ENCODE measurements at places on chromosomes 3 and 15.

DNA sequence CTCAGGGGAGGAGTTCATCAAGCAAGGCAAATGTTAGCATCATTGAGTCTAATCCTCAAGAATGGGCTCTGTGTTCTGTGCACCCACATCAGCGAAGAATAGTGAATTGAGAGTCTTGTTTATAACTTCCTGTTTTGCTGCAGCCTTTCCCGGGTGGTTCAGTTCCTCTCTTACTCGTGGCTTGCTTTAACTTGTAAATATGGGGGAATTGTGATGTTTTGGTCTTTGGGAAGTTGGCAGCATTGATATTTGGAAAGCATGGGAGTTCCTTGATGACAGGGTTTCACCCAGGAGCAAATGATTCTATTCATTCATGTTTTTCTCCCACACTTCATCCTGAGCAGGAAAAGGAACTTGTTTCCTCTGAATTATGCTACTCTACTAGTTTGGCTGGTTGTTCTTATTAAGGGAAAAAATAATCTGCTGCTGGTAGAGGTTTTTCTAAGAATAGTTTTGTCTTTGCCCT lies 40.4 kb downstream of the GPD1L start:
- DNase-seq, result no peak

DNA sequence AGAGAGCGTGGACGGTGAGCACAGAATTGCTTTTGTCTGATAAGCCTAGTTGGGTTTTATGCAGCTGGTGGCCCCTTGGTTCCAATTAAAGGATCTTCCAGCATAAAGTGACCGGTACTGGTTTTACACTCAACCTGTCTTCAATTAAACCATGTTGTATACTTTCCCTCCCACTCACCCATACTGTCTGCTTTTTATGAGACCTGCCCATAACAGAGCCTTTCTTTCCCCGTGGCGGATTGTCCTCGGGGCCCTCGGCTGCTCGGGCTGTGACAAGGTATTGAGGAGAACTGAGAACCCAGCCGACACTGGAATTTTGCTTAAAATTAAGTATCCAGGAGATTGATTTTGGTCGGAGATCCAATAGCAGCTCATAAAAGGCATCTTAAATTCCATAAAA lies 98.4 kb downstream of the TMEM266 start:
- DNase-seq, result no peak

- no peak for DNase-seq
Observed at GRCh38 chr3:48039487-48040190, 23.4 kb upstream of the MAP4 start.

DNA sequence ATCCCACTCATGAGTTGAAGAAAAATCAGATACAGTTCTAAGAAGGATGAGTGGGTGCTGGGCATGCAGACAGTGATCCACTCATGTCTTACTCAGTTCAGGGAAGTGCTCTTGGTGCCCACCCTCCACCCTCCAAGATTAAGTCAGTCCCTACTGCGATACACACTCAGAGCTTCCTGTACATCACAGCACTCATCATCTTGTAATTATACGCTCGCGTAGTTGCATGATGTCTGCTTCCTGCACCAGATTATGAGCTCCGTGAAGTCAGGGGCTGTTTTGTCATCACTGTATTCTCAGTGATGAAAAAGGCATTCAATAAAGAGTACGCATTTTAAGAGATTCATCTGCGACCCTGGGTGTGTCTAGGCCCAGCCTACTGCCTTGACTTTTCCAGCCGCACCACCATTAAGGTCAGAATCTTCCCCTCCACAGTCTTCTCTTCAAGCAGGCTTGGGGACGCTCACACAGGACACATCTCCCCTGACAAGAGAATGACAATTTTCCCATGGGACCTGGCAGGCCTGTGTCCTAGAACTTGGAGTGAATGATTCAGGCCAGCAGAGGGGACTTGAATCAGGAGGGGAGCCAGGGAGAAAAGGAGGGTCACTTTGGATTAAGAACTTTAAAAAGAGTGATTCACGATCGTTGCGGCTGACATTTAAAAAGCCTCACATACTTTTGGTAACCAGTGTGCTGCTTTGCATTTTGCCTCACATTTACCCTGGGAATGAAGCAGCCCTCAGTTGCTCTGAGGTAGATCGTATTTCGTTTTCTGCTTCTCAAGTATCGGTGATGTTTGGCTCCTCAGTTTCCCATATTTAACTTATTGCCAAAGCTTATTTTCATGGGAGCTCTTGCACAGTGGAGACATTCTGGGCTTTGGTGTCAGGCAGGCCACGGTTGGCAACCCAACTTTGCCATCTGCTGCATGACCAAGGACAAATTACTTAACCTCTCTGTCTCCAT lies 7.9 kb upstream of the PDE8A start:
- no peak for DNase-seq

GRCh38 chr3:4823385-4823784 lies 155.9 kb upstream of the BHLHE40 start:
- DNase-seq, result no peak

DNA sequence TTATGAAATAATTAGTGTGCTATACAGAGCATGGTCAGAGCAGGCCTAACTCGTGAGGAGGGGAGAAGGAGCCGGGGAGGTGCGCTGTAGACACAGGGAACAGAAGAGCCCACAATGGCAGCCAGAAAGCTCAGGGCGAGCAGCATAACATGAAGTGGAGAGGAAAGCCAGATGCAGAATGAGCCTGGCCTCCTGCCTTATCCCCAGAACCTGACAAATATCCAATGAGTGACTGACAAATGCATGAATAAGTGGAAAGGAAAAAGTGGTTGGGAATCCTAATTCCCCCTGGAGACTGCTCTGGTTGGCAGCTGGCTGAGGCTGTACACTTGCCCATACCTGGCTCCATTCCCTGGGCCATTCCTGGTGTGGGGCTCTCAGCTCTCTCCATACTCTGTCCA lies 9.2 kb upstream of the MST1R start:
- no peak for DNase-seq

- no peak for DNase-seq
Observed at GRCh38 chr15:67018026-67018425, 47.4 kb upstream of the SMAD3 start.

DNA sequence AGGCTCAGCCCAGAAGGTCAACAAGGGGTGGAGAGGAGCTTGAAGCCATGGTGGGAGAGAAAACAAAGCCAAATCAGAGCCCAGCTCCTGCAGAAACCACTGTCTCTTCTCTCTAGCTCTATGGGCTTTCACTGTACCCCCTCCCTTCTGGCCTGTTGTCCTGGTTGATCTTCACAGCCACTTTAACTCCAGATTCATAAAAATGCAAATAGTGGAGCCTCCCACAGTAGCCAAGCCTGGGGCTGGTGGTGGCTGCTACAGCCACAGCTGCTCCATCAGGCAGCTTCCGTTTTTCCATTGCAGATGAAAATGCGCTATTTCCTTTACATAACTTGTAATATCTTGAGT lies 20.7 kb upstream of the CAV3 start:
- DNase-seq, result no peak

DNA sequence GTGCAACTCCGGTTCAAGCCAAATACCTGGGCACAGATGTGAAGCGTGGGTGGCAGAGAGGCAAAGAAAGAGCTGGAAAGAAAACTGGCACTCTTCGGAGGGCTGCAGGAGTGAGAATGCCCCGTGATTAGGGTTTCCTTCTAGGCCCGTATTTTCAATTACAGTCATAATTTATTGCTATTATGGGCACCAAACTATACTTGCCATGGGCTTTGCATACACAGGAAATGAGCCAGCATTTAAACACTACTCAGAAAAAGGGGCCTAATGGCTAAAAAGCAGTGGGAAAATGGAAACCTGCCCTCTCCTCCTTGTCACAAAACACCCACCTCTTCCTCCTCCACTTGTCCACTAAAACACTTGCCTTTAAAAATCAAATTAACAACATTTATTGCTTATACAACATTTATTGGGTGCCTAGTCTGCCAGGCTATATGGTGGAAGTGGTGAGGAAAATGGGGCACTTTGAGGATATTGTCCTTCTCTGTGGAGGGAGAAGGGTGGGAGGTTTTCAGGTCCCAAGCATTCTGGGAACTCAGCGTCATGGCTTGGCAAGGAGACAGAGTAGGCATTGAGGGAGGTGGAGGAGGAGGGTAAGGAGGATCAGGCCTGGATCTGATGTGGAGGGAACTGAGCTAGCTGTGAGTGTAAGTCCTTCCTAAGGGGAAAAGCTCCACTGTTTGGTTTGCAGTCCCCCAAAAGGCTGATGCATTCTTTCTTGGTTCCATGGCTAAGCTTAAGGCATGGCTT lies 160.9 kb downstream of the SLCO3A1 start:
- no peak for DNase-seq

DNA sequence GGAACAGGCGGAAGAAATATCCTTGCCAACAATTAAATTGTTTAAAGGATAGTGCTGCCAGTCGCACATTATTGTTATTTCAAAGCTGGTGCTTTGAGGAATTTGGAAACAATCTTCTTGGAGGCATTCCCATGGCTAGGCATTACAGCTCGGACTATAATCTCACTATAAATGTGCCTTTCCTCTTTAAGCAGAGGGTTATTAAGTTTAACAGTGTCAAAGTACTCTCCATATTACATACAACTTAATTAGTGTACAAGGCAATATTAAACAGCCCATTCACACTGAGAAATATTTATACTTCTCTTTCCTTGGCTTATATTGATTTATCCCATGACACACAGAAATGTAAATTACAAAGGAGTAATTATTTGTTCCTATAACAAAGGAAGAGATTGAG lies 54.0 kb upstream of the FAM3D start:
- DNase-seq, result no peak

- DNase-seq, result no peak
Observed at GRCh38 chr15:38975282-38975990, 410.8 kb upstream of the RASGRP1 start.

GRCh38 chr15:57994221-57995049 lies 71.1 kb downstream of the ALDH1A2 start:
- DNase-seq, result no peak

DNA sequence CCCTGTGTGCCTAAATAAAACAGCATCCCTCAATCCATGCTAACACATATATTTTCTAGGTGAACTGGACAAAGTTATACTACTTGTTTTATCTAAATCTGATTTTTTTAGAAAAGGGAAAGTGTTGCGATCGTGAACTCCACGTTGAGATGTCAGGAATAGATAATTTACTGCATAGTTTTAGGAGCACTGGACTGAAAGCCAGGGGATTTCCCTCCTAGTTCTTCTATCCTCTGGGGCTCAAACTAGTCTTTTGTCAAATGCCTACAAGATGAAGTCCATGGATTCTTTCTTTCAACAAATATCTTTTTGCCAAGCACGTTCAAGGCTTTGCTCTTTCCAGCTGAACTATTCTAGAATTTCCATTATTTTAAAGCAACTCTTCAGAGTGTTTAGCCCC lies 617 bp upstream of the HPS3 start:
- no peak for DNase-seq

GRCh38 chr3:152172460-152172859 lies 96.3 kb upstream of the MBNL1 start:
- DNase-seq, result no peak

GRCh38 chr15:71494563-71495397 lies 315.6 kb upstream of the NR2E3 start:
- DNase-seq, result no peak
